ENCODE measurements at places on chromosomes 3 and 15. TPM values are rescaled to one million over a fixed set of nuclear protein-coding genes. Genes with fewer than 3 reads are reported as not detected.

- no peak overlapping the region for H3K27ac ChIP-seq
- H3K27me3 ChIP-seq = no peaks in the 10 kb centered on the region
Observed at GRCh38 chr15:101307897-101308603, 13.0 kb upstream of the SNRPA1 start.

Gene COL6A5
- not detected for total RNA-seq

DNA sequence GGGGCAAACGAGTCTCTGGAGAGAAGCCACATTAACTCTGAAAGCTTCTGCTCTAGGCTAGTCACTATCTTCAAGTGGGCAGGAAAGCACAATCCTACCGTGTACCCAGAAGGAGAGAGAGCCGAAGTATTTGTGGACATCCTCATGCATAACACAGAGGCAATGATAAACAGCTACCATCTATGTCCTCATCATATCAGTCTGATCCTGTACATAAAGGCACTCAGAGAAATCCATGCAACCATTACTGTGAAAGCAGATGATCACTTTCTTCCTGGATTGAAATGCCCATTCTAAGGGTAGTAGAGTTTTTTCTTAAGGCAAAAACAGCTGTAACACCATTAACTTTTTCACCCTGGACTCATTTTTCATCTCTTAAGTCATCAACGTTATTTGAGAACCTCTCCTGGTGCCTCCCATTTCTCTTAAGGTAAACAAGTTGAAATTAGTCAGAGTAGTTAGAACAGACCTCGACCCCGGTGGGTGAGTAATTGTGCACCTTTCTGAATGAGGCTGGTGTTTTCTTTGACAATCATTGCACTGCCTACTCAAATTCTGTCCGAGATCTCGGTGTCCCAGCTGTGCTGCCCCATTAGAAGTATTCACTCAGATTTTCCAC is 327.4 kb downstream of the SHQ1 start:
- H3K27ac ChIP-seq = no peak overlapping the region
- H3K4me1 ChIP-seq = peaks cover 35% of the 10 kb centered on the region
- no peak overlapping the region for H3K4me3 ChIP-seq
- peaks cover 3% of the 10 kb centered on the region for H3K36me3 ChIP-seq
- no peak for DNase-seq

Gene FOXL2
- total RNA-seq = not detected

GRCh38 chr3:47004369-47005211 is 25.1 kb downstream of the NBEAL2 start:
- no peak overlapping the region for H3K4me3 ChIP-seq
- no peak overlapping the region for H3K27ac ChIP-seq
- no peak for DNase-seq

Gene SPSB4
- not detected for total RNA-seq

- no peak for DNase-seq
- no peak overlapping the region for H3K4me3 ChIP-seq
Observed at GRCh38 chr15:50943638-50944037, 35.2 kb downstream of the AP4E1 start.

Gene LRRC31
- not detected for total RNA-seq

Gene QARS1
- 326 TPM for total RNA-seq

- no peaks in the 10 kb centered on the region for H3K36me3 ChIP-seq
- peak overlapping the region; percentile 90 for H3K27ac ChIP-seq
- no peak for DNase-seq
- H3K27me3 ChIP-seq = peaks cover 24% of the 10 kb centered on the region
Observed at GRCh38 chr3:197428952-197429351, 126.8 kb downstream of the BDH1 start.

DNA sequence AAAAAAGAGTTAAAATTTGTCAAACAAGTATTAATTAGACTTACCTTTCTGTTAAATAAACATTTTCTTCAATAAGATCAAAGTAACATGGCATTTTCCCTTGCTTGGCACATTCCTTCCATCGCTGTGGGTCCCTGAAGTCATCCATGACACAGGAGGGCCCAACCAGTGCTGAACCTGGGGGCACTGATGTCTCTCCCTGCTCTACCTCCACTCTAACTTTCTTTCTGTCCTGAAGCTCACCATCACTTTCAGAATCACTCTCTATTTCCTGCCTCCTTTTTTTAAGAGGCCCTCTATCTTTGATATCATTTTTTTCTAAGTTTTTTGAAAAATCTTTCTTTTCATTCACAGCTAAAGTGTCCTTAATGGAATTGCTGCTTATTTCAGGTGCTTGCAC is 43.8 kb downstream of the SETD2 start:
- H3K36me3 ChIP-seq = peaks cover 68% of the 10 kb centered on the region
- no peaks in the 10 kb centered on the region for H3K27me3 ChIP-seq
- peak overlapping the region; percentile 63 for H3K27ac ChIP-seq
- DNase-seq = no peak

DNA sequence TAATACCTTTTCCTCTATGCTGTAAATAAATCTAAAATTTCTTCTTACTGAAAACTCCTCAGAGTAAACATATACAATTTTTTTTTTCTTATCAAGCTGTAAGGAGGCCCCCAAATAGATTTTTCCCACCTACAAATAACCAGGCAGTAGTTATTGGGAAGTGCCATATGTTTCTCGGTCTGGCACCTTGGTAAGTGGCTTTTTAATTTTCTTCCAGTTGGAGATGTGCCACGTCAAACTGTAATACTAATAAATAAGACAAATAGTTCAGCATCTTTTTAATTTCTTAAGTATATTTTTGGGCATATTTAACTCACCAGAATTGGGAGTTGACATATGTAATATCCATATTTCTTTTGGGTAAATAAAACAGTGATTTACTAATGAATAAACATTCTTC is 346.3 kb downstream of the DIPK2A start:
- H3K36me3 ChIP-seq = no peaks in the 10 kb centered on the region
- no peak for DNase-seq
- H3K4me3 ChIP-seq = no peak overlapping the region
- H3K27me3 ChIP-seq = no peaks in the 10 kb centered on the region
- H3K27ac ChIP-seq = no peak overlapping the region

DNA sequence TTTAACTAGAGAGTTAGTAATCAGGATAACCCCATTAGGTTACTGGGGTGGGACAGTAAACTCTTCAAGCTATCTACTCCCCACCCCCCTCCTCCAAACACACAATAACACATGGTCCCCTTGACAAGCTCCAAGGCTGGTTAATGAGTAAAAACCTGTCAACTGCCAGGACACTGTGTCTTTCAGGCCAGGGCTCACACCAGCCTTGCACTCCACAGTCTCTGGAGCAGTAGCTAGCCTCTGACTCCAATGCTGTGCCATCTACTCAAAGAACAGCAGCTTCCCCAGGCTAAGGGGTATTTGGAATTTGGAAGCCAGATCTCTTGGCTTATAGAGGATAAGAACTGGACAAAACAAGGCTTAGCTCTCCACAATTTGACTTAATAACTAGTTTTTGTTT is 115.8 kb downstream of the LRIG1 start:
- no peaks in the 10 kb centered on the region for H3K27me3 ChIP-seq
- H3K27ac ChIP-seq = no peak overlapping the region
- H3K4me3 ChIP-seq = no peak overlapping the region
- DNase-seq = no peak
- peaks cover 4% of the 10 kb centered on the region for H3K4me1 ChIP-seq

Data from activated CD4-positive, alpha-beta T cell treated with anti-CD3 and anti-CD28 coated beads, Interleukin-2, amount 10 ng/mL, durations not matched to agents 7 days and 5 days (primary cell).